ENCODE measurements at places on chromosomes 7 and 10.

GRCh38 chr7:77788327-77788902 is 9.8 kb downstream of the TMEM60 start:
- DNase-seq: no peak

GRCh38 chr7:113282875-113283274 is 164.5 kb upstream of the SMIM30 start:
- DNase-seq: no peak

- no peak for DNase-seq
Measured at GRCh38 chr7:131007439-131008330, 273.7 kb upstream of the KLF14 start.

- DNase-seq: no peak
Measured at GRCh38 chr10:108362296-108362695, 1197.8 kb upstream of the SORCS1 start.

DNA sequence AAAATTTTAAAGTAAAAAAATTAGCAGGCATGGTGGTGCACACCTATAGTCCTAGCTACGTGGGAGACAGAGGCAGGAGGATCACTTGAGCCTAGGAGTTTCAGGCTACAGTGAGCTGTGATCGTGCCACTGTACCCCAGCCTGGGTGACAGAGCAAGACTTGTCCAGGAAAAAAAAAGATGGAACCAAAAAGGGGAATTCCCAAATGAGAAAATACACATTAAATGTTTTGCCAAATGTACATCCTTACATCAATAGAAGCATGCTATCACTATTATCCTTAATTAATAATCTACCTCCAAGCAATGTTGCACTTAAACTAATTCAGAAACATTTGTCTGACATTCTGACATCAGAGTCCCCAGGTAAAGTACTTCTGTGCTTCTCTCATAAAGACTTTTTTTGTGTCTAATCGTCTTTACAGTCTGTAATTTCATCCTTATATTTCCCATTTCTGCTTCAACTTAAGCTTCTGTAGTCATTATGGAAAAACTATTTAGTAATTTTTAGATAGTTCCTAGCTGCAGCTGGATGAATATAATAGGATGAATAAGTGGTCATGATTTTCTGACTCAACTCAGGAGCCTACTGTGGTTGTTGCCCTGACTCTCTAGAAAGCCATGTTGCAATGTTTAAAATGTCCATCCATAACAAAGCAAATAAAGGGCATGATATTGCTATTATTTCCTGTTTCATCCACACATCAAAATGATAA is 57.7 kb downstream of the MYPN start:
- DNase-seq: no peak

- no peak for DNase-seq
Measured at GRCh38 chr7:102875700-102876295, 37.0 kb upstream of the LRRC17 start.

DNA sequence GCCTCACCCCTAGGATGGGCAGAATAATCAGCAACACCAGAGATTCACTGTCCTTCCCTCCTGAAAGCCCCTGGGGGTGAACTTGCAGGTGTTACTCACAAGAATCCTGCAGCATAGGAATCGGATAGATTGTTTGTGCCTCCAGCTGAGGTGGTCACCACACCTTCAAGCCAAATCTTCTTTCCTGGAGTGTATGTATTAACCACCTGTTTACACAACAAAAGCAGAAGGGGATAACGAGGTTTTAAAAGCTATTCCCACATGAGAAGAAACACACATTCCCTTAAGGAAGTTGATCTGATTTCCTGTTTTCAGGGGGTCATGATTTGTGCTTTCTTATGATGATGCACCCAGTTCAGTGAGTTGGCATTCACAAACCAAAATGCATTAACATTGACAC is 173.8 kb upstream of the HPS1 start:
- DNase-seq: no peak

- DNase-seq: no peak
Measured at GRCh38 chr7:116692401-116693308, 20.7 kb downstream of the MET start.

- DNase-seq: no peak
Measured at GRCh38 chr7:29234438-29234837, 39.9 kb downstream of the CHN2 start.

GRCh38 chr7:81780914-81781693 is 11.3 kb upstream of the HGF start:
- no peak for DNase-seq

GRCh38 chr7:801940-802381 is 30.3 kb upstream of the SUN1 start:
- no peak for DNase-seq

DNA sequence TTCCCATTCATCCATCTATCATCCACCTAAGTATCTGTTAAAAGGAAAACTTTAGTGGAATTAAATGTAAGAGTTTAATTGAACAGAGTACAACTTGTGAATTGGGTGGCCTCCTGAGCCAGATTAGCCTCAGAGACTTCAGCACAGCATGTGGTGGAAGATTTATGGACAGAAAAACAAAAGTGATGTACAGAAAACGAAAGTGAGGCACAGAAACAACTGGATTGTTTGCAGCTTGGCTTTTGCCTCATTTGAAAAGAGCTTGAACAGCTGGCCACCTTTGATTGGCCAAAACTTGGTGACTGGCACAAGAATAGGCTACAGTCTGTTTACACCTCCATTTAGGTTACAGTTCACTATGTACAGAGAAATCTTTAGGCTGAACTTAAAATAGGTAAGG is 1463.4 kb upstream of the CELF2 start:
- no peak for DNase-seq

- no peak for DNase-seq
Measured at GRCh38 chr7:29107056-29107455, 39.3 kb downstream of the CPVL start.

- no peak for DNase-seq
Measured at GRCh38 chr7:101099969-101100781, 14.9 kb downstream of the TRIM56 start.

DNA sequence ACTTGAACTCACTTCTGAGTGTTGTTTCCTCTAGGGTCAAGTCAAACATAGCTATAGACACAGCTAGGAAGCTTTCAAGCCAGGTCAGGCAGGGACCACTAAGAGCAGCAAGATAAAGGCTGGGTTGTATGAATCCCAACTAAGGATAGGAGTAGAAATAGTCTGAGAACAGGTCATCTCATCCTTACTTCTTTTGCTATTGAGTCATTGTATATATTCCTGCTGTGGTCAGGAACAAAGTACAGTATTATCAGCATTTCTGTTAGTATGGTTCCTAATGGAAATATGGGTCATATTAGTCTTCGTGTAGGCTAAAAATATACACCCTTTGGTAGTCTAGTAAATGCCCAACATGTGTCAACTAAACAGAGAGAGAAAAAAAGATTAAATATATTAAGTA is 145.3 kb downstream of the BTAF1 start:
- no peak for DNase-seq

- no peak for DNase-seq
Measured at GRCh38 chr7:25263337-25263736, 35.1 kb upstream of the NPVF start.

Data from activated CD8-positive, alpha-beta memory T cell treated with anti-CD3 and anti-CD28 coated beads for 1 hour (primary cell).